Stimulated activated CD8-positive, alpha-beta memory T cell treated with anti-CD3 and anti-CD28 coated beads, Interleukin-4, amount 100 ng/mL, for 1 hour (primary cell): ENCODE measurements at places on chromosomes 1 and 21.

- no peak for DNase-seq
Observed at GRCh38 chr1:7177021-7177420, 391.8 kb downstream of the CAMTA1 start.

GRCh38 chr1:88851303-88852063 lies 39.9 kb downstream of the GTF2B start:
- DNase-seq: no peak

DNA sequence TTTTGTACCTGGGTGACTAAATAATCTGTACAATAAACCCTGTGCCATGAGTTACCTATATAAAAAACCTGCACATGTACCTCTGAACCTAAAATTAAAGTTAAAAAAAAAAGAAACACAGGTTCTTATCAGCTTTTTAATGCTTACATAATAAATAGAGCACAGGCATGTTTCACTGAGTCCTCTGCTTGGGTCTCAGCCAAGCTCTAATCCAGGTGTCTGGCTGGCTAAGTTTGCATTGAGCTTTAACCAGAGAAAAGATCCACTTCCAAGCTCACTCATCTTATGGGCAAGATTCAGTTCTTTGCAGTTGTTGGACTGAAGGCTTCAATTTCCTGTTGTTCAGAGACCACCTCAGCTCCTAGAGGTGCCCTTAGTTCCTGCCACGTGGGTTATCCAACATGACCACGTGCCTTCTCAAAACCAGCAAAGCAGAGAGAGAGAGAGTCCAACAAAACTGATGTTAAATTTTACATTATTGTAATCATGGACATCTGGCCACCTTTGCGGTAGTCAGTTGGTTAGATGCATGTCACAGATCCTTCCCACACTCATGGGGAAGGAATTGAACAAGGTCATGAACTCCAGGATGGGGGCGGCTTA lies 68.2 kb upstream of the TMPRSS2 start:
- no peak for DNase-seq

DNA sequence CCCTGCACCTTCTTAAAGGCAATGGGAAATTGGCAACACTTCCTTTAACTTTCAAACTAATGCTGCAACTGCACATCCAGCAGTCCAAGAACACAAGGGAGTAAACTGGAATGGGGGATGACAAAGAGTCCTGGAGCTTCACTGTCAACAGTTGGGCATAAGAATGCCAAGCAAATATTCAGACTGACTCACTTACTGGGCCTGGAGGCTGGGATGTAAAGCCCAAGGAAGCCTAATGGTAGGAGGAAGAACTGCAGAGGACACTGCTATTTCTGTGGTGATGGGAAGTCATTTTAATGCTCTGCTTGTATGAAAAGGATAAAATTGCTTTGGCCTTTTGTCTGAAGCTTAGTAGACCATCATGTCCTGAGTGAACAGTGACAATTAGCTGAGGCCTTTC lies 15.7 kb upstream of the DMRTA2 start:
- DNase-seq: no peak

- DNase-seq: no peak
Observed at GRCh38 chr1:59771361-59771760, 43.4 kb upstream of the HOOK1 start.

DNA sequence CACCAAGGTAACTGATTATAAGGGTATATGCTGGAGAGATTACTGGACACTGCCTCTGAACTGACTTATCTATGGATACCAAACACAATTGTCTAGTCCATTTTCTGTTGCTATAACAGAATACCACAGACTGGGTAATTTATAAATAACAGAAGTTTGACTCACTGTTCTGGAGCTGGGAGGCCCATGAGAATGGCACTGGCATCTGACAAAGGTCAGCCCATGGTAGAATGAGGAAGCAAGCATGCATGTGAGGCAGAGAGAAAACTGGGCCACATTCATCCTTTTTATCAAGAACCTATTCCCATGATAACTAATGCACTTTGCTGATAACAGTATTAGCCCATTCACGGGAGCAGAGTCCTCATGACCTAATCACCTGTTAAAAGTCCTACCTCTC lies 37.4 kb downstream of the FCER1A start:
- DNase-seq: no peak

DNA sequence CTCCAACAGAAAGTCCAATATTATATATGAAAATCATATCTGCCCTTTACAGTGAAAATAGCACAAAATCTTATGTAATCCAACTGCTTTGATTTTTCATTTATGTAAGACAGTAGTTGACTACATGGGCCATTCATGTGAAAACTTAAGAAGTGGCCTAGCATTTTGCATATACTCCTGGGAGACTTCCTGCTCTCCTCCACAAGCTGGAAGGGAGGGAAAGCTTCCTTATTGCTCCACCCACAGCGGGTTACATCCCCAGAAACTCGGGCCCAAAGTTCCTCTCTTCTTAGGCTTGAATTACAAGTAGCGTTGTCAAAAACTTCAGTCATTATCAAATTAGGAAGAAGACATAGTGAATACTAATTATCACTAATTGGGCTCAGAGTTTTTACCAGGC lies 29.2 kb downstream of the FYB2 start:
- no peak for DNase-seq

GRCh38 chr1:168223681-168224540 lies 1.9 kb upstream of the SFT2D2 start:
- no peak for DNase-seq

GRCh38 chr1:32818804-32819541 lies 1.5 kb downstream of the S100PBP start:
- no peak for DNase-seq

DNA sequence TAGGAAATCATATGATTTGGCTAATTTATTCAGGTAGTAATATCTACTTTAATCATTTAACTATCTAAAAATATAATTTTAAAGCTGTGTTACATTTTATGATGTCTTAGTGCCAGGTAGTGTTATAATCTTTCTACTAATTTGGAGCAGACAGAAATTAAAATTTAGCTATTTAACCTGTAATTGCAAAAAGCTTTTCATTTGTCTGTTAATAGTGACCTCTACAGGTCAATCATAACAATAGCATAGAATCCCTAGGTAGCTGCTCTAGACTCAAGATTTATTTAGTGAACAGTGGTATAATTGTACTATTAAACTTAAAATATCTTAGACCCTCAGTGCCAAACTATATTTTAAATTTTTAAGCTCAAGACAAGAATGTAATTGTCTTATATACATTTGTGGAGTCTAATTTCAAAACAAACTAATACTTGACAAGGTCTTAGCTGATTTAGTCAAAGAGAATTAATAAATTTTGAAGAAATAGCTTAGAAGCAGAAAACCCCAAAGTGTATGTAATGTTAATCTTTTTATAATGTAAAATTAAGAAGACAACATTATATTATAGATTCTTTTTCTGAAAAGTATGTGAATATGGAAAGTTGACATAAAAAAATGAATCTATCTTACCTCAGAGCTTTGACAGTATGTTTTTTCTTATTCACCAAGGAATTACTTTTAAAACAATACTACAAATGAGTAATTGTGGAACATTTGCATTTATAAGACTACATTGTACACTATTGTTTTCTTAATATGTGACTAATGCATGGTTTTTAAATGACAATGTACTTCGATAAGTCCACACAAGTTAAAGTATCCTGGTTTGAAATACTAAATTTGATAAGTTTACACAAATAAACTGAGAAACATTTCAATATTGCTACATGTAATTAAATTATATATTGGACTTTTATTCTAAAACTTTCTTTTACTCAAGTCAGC lies 64.1 kb upstream of the RNPC3 start:
- DNase-seq: no peak

GRCh38 chr1:234707641-234708040 lies 97.7 kb upstream of the IRF2BP2 start:
- no peak for DNase-seq

DNA sequence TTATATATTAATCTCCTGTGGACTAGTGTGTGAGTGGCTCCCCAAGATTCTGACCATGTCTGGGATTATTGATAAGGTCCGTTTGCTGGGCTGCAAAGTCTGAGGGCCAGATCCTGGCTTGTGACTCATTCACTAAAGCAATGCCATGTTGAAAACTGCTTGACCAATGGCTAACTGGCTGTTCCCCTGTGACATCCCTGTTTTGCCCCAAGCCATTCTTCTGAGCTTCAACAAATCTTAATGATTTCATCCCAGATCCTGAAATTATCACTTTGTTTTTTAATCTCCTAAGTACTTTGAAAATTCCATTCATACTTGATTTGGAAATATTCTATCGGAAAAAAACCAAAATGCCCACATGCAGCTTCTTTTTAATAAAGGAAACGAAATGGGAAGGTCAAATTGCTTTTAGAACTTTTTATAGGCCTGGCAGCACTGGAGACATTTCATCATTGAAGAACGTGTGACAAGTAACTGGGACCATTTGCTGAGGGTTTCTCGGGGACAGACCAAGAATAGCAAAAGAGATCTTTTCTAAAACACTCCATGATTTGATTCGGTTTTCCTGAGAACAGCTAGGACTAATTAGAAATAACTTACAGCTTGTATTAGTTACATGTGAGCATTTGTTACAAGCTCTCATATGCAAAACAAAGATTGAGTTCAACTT lies 121.3 kb downstream of the TGFB2 start:
- DNase-seq: no peak
